ENCODE measurements at places on chromosomes 2 and 18.

- DNase-seq = no peak
Observed at GRCh38 chr2:126219081-126219480, 436.9 kb upstream of the GYPC start.

- DNase-seq = peak; percentile 90
Observed at GRCh38 chr2:8543383-8544170, 138.3 kb upstream of the ID2 start.

- no peak for DNase-seq
Observed at GRCh38 chr2:47035615-47036488, 119.3 kb downstream of the STPG4 start.

DNA sequence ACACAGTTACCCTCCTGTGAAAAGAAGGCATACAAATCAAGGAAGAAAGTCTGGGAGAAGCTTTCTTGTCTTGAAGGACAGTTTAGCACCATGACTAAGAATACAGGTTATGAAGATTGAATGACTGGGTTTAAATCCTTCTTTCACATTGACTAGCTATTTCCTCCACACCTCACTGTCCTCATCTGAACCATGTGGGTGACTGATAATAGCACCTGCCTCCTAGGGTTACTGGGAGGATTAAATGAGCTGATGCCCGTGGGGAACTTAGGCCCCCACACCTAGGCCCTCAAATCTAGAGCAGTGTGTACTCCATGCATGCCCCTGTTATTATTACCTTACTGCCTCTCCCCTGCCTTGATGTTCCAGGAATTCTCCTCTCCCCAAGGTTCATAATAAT, 202.9 kb downstream of the FBXO15 start:
- DNase-seq = no peak

DNA sequence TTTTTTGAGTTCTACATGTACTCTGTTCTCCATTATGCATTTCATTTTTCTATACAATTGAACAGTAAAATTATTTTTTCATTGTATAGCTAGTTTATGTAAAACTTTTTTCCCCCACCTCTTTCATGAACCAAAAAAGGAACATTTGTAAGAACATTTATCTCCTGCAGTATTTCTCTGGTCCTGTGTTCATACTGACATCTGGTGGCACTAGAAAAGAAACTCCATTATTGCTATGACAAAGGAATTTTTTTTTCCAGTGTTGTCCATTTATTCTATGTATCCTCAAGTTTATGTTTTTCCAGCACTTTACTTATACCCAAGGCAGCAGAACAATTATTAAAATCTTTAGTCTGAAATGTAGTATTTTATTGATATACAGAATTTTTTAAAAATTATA, 27.4 kb upstream of the CHAC2 start:
- DNase-seq = no peak

DNA sequence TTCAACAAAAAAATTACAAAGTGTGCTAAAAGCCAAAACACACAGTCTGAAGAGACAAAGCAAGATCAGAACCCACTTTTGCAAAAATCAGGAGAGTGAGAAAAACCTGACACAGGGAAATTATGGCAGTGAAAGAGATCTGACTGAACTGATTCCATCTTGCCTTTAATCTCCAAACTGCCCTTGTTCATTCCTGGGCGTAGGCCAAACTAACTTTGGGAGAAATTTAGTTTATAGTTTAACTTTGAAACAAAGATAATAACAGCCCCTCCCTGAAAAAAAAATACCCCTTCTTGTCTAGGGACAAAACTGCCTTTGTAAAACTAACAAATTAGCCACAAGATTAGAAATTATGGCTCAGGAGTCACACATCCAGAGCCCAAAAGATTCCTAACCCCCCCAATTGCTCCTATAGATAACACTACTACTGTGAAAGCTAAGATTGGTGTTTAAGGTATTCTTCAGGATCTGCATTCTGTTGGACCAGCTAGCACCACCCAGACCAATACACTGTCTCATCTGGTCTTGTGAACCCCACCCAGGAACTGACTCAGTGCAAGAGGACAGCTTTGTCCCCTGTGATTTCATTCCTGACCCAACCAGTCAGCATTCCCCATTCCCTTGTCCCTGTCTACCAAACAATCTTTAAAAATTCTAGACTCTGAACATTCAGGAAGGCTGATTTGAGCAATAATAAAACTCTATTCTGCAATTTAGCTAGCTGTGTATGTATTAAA, 226.1 kb upstream of the SH3BP4 start:
- no peak for DNase-seq

- DNase-seq = no peak
Observed at GRCh38 chr18:26738706-26739105, 126.8 kb downstream of the AQP4 start.

- no peak for DNase-seq
Observed at GRCh38 chr2:217878915-217879590, 123.7 kb downstream of the TNS1 start.

- peak; percentile 94 for DNase-seq
Observed at GRCh38 chr2:65382776-65383357, 49.5 kb downstream of the SPRED2 start.

DNA sequence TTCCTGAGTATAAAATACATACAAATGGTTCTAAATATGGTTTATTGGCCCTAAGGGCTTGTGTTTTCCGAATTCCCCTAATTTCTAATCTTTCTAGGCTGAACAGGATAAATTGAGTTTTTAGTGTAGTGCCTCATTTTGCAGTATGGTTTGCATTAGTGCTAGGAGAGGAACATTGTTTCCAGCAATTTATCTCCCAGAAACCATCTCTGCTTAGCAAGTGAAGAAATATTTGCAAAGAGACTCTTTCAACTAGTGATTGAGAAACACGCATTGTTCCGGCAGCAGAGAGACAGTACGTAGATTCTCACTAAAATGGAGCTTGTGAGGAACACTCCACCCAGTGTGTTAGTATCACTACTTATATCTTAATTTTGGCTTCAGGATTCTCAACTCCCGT, 177.8 kb upstream of the EPAS1 start:
- DNase-seq = no peak

GRCh38 chr2:140013545-140014203, 1233.5 kb upstream of the NXPH2 start:
- DNase-seq = no peak

GRCh38 chr2:65420712-65421431, 11.5 kb downstream of the SPRED2 start:
- no peak for DNase-seq

- DNase-seq = no peak
Observed at GRCh38 chr2:45872211-45872610, 220.7 kb downstream of the PRKCE start.

DNA sequence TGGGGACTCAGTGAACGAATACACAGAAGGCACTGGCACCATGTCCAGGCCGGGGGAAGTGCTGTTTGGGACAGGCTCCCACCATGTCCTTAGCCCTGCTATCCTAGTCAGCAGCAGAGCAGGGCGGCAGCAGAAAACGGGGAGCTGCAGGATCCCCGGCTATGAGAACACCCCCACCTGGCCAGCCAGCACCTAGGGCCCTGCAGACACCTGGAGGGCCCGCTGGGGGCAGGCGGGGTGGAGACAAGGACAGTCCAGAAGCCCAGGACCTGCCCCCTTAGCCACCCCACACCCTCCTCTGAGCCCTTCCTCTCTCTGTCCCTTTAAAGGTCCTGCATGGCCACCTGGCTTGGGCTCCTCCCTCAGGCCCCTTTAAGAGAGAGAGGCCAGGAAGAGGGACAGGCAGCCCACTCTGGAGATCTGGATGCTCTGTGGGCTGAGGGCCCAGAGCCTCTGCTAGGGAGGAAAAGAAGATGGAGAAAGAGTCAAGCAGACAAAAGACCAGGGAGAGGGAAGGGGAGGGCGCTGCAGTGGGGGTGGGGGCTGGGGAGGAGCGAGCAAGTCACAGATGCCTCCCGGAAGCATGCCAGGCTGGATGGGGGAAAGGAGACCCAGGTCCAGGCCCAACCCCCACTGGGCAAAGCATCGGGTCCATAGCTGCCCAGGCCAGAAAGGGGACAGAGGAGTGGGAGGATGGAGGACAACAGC, 48.6 kb downstream of the BIN1 start:
- DNase-seq = no peak

- no peak for DNase-seq
Observed at GRCh38 chr18:980586-980985, 75.9 kb downstream of the ADCYAP1 start.

- DNase-seq = no peak
Observed at GRCh38 chr2:217105733-217106649, 246.1 kb upstream of the TNP1 start.

DNA sequence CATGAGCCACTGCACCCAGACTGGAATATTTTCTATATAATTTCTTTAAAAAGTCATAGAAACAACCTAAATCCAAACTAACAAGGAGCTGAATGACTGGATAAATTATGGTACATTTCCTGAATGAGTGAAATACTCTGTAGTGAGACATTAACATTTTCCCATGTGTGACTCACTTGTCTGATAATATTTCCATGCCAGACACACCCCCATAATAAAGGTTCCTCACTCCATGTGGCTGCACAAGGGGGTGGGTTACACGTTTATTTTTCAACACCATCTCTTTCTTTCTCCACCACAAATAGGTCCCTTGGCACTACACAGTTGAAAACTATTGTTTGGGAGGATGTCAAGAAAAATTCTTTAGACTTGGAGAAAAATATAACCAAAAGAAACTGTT, 266.3 kb upstream of the LYPD1 start:
- DNase-seq = no peak

- DNase-seq = no peak
Observed at GRCh38 chr18:32759611-32760167, 13.1 kb downstream of the KLHL14 start.

- DNase-seq = no peak
Observed at GRCh38 chr2:102021779-102022178, 30.0 kb downstream of the IL1R2 start.

GRCh38 chr2:64052463-64053241, 33.4 kb upstream of the VPS54 start:
- no peak for DNase-seq

DNA sequence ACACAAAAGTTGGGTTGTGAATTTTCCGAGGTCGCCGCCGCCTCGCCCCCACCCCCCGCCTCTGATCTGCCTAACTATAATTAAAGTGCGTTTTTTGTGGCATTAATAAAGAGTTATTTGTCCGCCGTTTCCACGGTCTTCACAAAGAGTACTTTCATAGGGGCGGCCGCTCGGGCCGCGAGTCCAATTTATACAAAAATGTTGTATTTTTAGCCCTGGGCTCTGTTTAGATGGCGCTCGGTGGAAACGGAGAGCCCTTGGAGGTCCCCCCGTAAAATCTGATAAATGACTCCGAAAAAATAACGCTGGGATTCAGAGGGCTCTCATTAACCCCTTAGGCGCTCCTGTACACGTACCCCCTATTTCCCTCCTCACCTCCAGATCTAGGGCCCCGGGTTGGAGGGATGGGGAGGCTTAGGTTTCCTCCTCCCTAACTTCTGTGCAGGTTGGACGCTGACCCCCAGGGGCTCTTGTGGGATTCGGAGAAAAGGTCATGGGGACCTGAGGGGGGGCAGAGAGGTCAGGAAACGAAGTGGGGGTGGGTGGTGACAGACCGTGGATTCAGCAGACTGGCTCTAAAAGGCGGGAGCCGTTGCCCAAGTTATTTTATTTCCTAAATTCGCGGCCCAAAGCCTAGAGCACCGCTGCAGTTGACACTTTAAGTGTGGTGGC, 1.9 kb downstream of the CYP26B1 start:
- DNase-seq = no peak

DNA sequence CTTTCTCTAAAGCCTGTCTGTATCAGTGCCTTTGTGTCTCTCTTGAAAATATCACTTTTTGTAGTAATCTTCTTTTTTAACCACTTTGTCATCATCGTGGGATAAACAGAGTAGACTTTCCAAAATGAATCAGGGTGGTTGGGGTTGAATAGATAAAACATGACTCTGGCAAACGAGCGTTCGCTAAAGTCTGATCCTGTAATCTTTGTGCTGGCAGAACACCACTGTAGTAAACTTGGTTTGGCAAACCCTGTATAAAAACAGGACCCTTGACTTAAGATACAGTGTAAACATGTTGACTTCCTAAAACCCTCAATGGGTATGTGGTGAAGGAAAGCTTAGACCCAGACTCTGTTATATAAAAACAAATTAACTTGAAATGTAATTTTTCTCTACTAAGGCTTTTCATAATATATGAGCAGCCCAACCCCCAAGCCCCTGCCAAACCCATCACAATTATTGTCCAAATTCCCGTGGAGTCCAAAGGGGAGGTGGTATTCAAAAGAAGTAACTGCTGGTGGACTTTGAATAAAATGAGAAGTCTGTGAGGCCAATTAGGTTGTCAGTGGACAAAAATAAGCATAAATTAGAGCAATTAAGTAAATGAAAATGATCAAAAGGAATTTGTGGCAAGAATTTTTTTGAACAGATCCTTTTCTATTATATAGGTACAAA, 52.2 kb downstream of the COLEC12 start:
- no peak for DNase-seq

DNA sequence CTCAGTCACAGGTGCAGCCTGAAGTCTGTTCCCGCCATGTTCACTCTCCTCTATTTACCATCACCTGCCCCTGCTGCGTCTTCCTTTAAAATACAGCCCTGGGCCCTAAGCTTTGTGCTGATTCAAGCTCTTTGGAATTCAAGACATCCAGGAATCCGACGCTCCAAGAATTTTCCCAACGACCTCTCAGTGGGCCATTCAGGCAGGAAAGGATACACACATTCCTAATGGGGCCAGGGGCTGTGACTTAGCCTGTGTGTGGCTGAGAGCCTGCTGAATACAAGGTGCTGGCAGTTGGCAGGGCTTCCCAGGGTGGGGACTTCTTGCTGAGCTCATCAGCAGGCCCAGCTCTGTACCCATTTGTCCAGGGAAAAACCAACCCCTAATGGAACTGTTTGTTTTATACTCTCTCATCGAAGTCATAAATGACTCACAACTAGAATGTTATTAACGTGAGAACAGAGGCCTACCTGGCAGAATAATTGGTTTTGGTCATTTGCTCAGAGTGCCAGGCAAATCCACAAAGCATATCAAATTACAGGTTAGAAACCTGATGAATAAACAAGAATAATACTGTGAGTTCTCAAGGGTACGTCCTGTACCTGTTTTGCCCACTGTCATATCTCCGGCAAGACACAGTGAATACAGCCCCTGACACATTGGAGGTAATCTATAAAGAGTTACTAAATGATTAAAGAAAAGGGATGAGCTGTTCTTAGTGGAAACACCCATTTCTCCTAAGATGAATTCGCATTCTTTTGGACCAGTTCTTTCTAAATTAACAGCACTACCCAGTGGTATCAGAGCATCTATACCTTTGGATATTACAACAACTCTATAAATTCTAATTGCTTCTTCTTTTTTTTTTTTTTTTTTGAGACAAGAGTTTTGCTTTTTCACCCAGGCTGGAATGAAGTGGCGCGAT, 12.6 kb upstream of the KCMF1 start:
- no peak for DNase-seq

- no peak for DNase-seq
Observed at GRCh38 chr2:140836826-140837225, 1294.0 kb downstream of the LRP1B start.

- no peak for DNase-seq
Observed at GRCh38 chr18:10322435-10322834, 132.0 kb upstream of the APCDD1 start.

- DNase-seq = no peak
Observed at GRCh38 chr2:209094221-209094620, 329.6 kb upstream of the MAP2 start.

All from activated T-cell treated with anti-CD3 and anti-CD28 coated beads, Interleukin-2, amount 50 U/mL, for 48 hours (primary cell).